ENCODE measurements at places on chromosomes 13 and 19.
A peak's percentile ranks its signal among the peaks of the same experiment; 100 is the strongest.

- DNase-seq, result peak; percentile 49
Observed at GRCh38 chr13:38514575-38514974, 164.9 kb downstream of the UFM1 start.

DNA sequence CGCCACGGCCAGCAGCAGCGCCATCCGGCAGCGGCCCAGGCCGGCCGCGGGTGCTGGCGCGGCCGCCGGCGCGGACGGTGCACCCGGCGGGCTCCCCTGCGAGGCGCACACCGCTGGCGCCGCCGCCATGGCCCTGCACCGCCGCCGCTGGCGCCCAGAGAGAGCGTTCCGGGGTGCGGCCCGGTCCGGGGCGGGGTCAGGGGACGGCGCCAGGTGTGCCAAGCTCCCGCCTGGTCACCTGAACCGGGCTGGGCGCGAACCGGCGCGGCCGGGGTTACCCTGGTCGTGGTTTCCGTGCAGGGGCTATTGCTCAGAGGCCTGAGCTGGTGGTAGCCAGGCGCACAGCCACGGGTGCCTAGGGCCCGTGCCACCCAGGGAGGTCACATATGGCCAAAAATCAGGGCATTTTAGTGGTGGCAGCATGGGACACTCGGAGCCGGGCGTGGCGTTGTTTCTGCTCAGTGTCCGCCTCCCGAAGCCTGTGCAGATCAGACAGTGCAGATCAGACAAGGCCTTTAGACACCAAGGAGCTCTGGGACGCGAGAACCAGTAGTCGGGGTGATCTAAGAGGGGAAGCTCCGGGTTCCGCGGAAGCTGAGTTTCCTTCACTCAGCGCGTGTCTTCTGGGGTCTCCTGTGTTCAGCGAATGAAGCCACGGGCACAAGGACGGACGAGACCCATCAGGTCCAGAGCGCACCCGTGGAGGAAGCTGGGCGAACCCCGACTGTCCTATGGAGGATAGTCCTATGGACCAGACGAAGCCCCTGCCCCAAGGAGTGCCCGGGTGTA is at the start of gene TMEM238:
TMEM238 (minus strand) TSS at position 162 of the 789 bp plus-strand sequence; CDS start at position 129, 33 bp downstream.
- peak; percentile 64 for DNase-seq

DNA sequence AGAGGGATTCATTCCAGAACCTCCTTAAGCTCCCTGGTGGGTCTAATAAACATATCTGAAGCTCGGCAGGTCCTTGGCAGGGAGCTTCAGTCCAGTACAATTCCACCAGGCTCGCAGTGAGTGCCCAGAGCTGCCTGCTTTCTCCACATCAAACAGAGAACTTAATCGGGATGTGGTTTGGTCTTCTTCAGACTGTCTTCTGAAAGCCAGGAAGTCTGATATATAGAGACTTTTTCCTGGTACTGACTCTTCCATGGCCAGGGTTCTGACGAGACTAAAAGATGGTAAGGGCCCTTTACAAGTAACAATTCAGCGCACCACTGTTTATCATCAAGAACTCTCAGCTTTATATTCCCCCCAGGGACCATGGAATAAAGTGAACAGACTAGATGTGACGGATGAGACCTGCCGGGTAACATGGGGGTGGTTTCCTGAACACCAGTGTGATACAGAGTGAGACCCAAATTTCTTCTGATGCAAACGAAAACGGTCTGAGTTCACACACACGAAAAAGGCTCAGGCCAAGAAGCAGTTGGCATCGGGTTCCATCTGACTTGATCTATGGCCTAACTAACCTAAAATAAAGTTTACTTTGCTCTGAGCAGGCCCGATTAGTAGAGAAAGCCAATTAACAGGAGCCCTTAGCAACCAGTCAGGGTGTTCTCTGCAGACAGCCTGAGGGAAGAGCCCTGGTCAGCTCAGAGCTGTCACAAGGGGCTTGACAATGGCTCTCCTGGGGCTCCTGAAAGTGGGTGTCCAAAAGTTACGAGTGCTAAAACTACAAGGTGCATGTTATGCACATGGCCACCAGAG is 29.0 kb downstream of the RANBP3 start:
- DNase-seq, result no peak

DNA sequence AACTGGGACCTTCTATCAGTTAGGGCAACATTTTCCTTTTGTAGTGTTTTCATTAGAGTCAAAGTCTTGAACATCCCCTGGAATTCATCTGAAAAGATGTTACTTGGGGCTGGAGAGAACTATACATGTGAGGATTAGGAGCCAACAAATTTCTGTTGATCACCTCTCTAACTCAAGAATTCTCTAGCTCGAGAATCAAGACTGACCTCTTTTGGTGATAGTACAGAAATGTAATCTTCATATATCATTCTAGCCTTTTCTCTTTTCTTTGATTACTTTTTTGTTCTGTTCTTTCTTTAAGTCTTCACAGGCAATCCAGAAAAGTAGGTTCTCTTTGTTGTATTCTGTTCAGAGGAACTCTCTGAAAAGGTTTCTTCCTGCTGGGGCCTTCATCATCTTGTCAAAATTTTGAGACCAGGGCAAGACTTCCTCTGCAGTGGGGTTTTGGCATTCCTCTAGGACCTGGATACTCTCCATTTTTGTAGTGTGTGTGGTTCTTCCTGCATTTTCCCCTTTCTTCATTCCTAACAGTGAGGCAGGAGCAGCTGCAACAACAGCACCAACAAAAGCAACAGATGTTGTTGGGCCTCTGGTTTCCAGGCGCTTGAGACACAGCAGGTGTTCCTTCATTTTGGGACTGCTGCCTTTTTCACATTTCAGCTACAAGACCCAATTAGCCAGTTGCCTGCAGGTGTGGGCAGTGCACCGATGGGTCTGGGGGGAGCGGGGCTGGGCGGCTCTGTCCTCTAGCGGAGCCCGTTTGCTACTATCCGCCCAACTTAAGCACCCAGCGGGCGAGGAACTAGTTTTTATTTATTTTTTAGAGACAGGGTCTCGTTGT is 26.2 kb downstream of the ELF1 start:
- DNase-seq, result no peak

- DNase-seq, result no peak
Observed at GRCh38 chr13:71906448-71906847, 39.4 kb upstream of the DACH1 start.

DNA sequence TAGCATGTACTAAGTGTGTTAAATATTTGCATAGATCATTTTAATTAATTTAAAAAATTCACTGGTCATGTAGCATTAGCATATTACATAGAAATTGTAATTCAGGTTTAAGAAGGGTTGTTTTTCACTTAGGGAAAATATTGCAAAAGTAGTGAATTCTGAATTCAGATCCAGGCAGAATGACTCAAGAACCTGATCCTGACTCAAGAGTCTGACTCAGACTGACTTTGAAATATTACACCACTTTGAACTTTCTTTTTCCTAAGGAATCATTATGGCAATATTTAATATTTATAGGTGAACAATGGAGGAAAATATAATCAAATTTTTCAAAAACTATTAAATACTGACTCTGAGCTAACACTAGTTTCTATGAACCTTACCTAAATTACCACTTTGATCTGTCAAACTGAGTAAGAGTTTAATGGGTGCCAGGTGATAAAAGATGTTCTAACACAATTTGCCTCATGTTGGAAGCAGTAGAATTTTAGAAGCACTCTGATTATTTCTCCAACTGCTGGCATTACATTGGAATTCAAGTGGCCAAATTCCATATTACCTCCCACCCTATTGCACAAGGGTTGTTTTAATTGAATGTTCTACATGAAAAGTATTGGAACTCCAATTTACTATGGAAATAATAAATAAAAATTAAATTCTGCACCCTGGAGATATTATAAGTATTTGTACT is 261.6 kb downstream of the SLITRK1 start:
- no peak for DNase-seq

GRCh38 chr13:49812812-49813211 is 20.3 kb upstream of the KPNA3 start:
- DNase-seq, result no peak
